Central memory CD8-positive, alpha-beta T cell (primary cell): ENCODE measurements at places on chromosomes 7 and 10.

DNA sequence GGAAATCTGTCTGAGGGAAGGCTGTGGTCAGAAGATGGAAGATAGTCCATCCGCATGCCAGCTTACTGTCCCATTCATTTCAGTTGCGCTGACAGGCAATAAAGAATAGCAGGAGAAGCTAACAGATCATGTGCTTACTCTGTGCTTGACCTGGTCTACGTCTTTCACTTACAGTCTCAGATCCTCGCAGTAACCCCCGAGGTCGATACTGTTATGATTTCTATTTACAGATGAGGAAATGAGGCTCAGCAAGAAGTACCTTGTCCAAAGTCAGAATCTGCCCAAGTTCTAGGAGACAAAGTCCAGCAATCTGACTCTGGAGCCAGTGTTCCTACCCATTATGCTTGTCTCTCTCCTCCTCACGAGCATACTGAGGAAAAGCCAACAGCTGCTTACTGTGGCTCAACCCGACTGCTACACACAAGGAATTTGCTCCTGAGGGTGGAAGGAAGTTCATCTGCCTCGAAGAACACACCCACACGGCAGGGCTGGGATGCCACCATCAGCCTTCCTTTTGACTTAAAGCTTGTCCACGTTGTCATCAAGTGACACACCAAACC lies 74.2 kb downstream of the MINPP1 start:
- DNase-seq, result no peak

GRCh38 chr10:102467971-102468438 lies 16.7 kb upstream of the C10orf95 start:
- no peak for DNase-seq

DNA sequence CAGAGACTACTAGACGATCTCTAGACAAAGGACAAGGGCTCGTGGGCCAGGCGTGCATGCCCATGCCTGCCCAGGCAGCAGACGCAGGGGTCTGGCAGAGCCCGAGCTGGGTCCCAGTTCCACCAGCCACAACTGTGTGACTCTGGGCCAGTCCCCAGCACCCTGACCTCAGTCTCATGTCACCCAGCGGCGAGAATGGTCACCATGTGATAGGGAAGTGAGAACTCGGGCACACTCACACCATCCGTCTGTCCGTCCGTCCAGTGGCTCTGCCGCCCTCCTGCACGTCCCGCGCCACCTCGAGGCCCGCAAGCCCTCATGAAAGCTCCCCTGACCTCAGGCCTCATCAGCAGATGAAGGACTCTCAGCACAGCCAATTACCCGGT lies 280.0 kb downstream of the ELFN1 start:
- no peak for DNase-seq

- DNase-seq, result no peak
These were observed 30.6 kb downstream of the NET1 start for GRCh38 chr10:5442990-5443370.

- DNase-seq, result no peak
These were observed 29.2 kb downstream of the PITRM1 start for GRCh38 chr10:3143366-3143765.

DNA sequence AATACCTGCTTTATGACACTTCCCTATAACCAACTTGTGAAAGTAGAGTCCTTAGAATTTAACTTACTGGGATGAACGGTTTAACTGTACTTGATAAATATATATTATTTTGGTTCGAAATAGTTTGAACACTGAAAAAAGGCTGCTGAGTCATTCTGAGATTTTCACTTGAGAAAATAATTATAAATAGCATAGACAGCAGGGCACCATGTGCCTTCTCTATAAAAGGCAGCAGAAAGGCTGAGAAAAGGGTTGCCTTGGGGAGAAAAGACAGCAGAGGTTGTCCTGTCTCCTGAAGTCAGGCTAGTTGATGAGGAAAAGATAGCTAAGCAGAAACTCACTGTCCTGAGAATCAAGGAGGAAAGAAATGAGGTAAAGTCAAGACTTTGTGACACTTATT lies 92.4 kb downstream of the CTTNBP2 start:
- DNase-seq, result no peak

GRCh38 chr10:101906586-101907183 lies 63.1 kb upstream of the KCNIP2 start:
- DNase-seq, result no peak

GRCh38 chr7:77235276-77235675 lies 35.7 kb upstream of the FGL2 start:
- no peak for DNase-seq

- no peak for DNase-seq
These were observed 143.0 kb upstream of the TCF7L2 start for GRCh38 chr10:112807013-112807412.

GRCh38 chr7:40915071-40915470 lies 780.3 kb downstream of the SUGCT start:
- DNase-seq, result no peak

- no peak for DNase-seq
These were observed 329.5 kb downstream of the RPS24 start for GRCh38 chr10:78363190-78363589.

DNA sequence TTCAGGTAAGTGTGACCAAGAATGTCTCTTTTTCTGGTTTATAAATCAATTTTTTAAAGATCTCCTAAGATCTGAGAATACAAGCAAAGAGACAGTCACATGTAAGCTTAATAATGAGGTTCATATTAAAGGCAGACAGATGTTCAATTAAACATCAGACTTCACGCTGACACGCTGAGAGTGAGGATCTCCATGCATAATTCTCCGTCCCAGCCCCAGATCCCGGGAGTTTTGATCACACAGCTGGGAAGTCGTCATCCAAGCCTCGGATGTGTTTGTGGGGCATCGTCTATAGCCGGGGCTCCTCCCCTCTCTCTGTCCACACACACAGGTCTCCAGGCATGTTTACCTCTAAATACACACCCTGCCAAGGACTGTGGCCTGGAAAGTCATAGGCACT lies 223.2 kb downstream of the PTPRN2 start:
- no peak for DNase-seq

DNA sequence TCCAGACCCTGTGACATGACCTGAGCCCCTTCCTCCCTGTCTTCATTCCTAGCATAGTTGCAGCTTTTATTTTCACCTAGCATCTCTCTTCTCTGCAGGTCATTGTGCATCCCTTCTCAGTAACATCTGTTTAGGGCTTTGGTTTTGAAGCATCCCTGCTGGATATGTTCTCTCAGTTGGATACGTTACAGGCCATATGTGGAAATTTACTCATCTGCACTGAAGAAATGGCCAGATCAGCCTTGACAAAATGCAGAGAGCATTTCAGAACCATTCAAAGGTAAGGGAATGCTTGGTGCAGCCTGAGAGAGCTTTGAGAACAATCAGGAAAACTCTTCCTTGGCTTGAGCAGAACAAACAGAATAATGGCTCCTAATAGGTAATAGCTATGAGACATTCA lies 647.0 kb downstream of the KCNMA1 start:
- DNase-seq, result no peak

- no peak for DNase-seq
These were observed 5.4 kb upstream of the PPP1R9A start for GRCh38 chr7:94901981-94902380.

DNA sequence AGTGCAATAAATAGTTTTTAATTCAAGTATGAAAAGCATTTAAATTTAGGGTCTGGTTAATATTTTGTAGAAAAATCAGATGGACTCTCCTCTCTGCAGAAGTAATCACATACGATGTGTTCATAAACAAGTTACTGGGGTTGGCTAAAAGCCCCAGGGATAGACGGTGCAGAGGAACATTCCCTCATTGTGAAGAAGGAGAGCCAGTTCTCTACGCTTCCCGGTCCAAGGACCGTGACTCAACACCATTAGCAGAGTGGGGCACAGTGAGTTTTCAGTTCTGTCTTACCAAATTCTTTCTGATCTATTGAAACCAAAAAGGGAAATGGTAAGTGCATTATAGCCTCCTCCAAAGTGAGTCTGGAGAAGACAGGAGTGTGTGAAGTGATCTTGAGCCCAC lies 327.8 kb downstream of the WDR37 start:
- no peak for DNase-seq

GRCh38 chr7:5036446-5036845 lies 9.2 kb upstream of the RBAK start:
- no peak for DNase-seq

- DNase-seq, result no peak
These were observed 109.6 kb downstream of the GPR37 start for GRCh38 chr7:124655990-124656389.

- no peak for DNase-seq
These were observed 8.0 kb upstream of the CFAP70 start for GRCh38 chr10:73366381-73367298.

- DNase-seq, result no peak
These were observed at the start of gene PON1 for GRCh38 chr7:95324431-95324830. Gene PON1 (minus strand): TSS chr7:95324532. CDS start chr7:95324475, 57 bp downstream.

- no peak for DNase-seq
These were observed 142.3 kb downstream of the KAT6B start for GRCh38 chr10:74968667-74969061.

DNA sequence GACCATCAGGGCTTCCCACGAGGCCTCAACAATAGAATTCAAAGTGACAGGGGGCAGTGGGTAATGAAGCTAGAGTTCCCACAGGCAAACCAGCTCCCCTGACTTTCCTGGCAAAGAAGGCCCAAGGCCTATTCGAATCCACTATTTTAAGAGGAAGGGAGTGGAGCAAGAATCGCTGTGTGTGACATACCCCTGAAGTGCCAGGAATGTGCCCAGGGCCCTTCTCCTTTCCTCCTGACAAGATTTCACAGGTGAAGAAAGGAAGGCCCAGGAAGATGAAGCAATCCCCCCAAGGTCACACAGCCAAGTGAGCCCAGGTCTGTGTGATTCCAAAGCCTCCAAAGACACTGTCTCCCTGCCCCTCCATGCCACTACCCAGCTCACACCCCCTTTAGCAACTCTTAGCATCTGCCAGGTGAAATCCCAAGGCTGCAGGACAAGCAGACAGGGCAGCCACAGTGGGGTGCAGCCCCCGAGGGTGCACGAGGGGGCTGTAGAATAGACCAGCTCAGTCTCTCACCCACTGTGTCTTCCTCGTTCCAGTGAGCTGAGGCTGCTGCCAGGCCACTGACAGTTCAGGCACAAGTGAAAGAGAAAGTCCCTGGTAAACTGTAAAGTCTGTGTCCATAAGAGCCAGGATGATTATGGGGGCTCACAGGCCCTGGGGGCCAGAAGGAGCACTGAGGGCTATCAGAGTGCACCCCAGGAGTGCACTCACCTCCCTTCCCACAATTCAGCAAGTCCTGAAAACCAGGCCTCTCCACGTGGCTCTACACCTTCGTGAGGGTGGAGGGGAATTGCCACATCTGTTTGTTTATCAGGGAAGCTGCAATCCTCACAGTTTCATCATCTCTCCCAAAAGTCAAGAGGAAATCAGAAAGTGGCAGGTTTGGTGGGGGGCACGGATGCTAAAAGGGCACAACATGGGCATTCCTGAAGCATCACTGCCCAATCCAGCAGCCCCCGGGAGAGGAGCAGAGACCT lies 70.8 kb upstream of the ZMIZ1 start:
- no peak for DNase-seq

DNA sequence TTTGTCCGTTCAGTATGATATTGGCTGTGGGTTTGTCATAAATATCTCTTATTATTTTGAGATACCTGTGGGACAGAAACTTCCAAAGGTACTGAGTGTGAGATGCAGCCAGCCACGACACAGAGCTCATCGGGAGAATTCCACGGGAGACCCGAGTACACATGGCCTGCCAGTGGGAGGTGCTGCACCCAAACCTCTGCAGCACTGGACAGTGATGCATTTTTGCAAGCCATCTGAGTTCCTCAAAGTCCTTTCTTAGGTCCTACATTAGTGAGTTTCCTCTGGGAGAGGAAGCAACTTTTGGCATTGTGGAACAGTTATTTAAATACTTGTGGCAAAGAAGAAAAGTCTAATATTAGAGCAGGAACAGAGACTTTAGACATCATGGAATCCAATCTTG lies 77.5 kb downstream of the ARID5B start:
- DNase-seq, result no peak

DNA sequence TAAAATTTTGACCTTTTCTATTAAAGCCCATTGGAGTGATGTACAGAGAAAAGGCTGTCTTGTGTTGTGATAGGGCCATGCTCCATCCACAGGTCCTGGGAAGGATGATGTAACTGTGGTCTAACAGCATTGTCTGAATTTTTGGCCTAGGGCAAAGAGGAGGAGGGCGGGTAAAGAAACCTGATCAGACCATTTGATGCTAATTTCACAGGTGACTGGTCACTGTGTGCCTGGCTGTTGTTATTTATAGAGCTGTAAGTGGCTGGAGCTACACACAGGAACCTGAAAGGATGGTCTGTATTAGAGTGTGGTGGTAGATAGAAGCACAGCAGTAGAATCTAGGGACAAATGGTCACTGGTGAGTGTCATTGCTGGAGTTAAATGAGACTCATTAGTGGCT lies 182.1 kb downstream of the AUTS2 start:
- DNase-seq, result no peak

GRCh38 chr10:71687480-71687879 lies 32.1 kb downstream of the C10orf105 start:
- DNase-seq, result no peak

- no peak for DNase-seq
These were observed 94.6 kb upstream of the MACROH2A2 start for GRCh38 chr10:69957886-69958555.

DNA sequence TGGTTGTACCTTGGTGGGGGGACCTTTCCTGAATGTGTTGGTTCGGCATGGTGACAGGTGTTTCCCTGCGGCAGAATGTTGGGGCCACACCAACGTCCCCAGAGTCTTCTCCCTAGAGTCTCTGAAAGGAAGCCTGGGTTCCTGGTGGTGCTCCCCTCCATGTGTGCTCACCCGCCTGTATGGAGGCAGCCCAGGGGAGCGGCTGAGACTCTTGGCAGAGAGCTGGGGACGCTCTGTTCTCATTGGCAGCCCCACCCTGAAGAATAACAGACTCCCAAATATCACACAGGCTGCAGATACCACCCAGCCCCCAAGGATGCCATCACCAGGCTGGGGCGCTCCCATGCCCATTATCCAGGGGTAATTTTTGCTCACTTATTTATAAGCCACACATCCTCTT lies 34.8 kb downstream of the CHST12 start:
- DNase-seq, result no peak

GRCh38 chr10:21888959-21889358 lies 114.6 kb downstream of the DNAJC1 start:
- DNase-seq, result no peak

- DNase-seq, result no peak
These were observed 380.7 kb upstream of the STEAP1 start for GRCh38 chr7:89773611-89774010.

- no peak for DNase-seq
These were observed 2.9 kb upstream of the HK1 start for GRCh38 chr10:69275444-69275843.

- DNase-seq, result no peak
These were observed 58.9 kb downstream of the PRKAR2B start for GRCh38 chr7:107103369-107103768.
